ENCODE measurements at places on chromosomes 11 and 22.

DNA sequence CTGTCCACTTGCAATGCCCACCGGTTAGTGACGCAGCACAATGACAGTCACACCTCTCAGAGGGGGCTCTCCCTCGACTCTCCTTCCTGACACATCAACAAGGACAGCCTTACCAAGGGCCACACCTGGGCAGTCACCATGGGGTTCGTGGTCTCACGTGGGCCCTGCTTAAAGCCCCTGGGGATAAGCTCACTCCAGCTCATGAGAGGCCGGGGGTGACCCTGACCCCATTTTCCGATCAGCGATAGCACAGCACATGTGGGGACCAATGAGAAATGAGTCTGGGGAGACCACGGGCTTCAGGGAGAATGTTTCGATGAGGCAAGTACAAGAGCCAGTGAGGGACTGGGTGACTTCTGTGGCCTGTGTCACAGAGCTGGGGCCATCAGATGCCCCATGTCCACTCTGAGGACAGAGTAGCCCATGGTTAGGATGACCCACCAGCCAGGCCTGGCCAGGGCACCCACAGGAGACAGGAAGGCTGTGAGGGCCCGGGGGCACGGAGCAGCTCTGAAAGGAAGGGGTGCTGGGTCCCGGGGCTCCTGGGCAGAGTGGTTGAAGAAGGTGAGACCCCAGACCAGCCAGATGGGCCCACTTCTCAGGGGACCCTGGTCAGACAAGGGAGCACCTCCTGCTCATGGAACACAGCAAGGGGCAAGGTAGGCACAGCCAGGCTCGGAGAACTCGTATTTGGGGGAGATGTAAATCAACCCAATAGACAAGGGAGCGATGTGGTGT lies 128.8 kb downstream of the MED15 start:
- DNase-seq = no peak

- no peak for DNase-seq
Measured at GRCh38 chr11:82671451-82671850, 62.2 kb downstream of the FAM181B start.

GRCh38 chr11:106463796-106464201 lies 386.3 kb downstream of the AASDHPPT start:
- DNase-seq = peak; percentile 67

DNA sequence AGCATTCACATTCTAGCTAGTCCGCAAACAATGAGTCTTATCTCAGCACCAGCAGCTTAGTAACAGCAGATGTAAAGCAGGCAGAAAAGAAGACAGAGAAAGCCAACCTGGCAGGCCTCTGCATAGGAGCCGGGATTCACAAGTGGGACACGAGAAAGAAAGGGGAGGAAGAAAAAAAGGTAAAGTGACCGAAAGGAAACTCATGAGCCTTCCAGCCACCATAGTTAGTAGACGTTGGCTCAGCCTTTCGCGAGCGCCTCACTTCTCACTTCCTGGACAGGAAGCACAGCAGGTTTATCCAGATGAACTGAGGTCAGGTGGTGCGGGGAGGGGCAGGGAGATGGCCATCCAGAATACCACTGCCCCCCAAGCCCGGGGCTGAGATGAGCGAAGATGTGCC lies 19.7 kb upstream of the KAT5 start:
- DNase-seq = no peak

GRCh38 chr11:128179039-128179438 lies 408.3 kb downstream of the ETS1 start:
- DNase-seq = no peak

DNA sequence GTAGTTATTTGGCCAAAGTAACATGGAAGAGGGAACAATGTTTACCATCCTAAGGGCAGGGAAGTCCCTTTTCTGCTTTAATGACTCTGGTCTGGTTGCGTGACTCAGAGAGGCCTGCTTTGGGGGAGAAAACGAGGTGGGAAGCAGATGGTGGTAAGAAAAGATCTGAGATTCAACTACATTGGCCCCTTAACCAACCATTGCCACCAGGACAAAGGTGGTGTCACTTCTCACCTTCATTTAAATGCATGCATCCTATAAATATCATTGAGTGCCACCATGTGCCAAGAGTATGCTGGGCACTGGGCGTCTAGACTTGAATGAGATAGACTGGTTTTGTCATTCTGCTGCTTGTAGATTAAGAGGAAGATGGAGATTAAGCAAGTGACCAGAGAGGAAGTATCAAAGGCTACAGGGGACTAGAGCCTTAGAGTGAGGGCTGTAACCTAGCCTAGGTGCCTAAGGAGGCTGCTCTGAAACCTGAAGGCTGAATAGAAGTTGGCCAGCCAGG lies 3.6 kb upstream of the SORL1 start:
- no peak for DNase-seq

DNA sequence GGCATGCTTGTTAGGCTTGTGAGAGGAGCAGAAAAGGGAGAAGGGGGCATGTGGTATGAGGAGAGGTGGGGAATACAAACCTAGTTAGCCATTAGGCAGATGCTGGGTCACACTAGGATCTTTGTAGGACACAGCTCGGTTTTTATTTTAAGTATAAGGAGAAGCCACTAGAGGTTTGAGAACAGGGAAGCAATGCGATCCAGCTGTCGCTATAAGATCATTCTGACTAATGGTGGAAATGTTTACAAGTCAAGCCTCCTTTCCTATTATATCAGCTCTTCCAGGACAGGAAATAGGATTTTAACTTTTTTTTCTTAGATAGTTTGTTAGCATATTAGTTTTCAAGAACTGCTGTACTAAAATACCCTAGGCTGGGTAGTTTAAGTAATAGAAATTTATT lies 609.9 kb downstream of the INSC start:
- DNase-seq = no peak

- DNase-seq = no peak
Measured at GRCh38 chr22:17712441-17712840, 61.8 kb downstream of the BID start.

- no peak for DNase-seq
Measured at GRCh38 chr11:126833065-126833464, 167.5 kb downstream of the KIRREL3 start.

DNA sequence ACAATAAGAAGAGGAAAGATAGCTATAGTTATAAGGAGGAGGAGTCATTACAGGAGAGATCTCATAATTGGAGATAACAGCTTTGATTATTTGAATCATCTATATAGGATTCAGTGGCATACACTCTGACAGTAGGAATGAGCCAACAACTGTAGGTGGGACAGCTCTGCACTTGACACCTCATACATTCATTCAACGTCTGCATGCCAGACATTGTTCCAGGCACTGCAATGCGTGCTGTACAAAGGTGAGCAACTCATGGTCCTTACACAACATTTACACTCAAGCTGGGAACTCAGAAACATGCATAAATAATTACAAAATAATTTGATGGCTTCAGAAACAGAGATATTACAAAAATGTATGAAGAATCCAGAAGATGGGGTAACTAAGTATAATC lies 154.3 kb downstream of the MSANTD4 start:
- peak; percentile 2 for DNase-seq

DNA sequence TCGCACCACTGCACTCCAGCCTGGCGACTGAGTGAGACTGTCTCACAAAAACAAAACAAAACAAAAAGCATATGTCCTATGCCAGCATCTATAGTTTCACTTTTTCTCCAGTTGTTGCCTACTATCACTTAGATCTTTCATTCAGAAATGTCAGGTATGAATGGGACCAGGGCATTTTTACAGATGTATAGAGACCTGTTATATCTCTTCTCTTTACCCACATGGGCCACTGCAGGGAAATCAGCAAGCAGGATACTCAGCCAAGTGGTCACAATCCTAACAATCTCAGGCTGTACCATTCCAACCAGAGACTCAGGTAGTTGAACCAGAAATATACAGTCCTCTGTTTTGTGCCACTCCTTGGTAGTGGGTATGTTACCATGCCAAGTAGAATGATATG lies 16.0 kb upstream of the SREBF2 start:
- DNase-seq = no peak

DNA sequence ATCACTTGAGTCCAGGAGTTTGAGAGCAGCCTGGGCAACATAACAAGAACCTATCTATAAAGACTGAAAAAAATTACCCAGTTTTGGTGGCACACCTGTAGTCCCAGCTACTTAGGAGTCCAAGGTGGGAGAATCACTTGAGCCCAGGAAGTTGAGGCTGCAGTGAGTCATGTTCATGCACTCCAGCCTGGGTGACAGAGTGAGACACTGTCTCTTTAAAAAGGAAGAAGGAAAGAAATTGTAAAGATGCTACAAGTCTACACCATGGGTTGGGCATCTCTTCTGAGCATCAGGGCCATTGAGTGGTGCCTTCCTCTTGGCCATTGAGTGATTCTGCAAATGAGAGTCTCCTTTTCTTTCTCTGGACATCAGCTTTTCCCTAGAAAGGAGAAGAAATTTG lies 15.7 kb upstream of the MTMR3 start:
- DNase-seq = no peak

DNA sequence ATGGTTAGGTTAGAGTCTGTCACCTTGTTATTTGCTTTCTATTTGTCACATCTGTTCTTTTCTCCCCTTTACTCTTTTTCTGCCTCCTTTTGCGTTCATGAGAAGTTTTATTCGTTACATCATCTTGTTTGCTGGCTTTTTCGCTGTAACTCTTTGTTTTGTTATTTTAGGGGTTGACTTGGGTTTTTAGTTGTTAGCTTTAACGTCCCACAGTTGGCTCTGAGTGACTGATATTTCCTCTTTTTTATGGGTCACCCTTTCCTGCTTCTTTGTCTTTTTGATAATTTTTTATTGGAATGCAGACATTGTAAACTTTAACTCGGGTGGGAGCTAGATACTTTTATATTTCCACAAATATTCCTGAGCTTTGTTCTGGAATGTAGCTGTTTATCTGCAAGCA lies 13.3 kb upstream of the TNNT3 start:
- no peak for DNase-seq

DNA sequence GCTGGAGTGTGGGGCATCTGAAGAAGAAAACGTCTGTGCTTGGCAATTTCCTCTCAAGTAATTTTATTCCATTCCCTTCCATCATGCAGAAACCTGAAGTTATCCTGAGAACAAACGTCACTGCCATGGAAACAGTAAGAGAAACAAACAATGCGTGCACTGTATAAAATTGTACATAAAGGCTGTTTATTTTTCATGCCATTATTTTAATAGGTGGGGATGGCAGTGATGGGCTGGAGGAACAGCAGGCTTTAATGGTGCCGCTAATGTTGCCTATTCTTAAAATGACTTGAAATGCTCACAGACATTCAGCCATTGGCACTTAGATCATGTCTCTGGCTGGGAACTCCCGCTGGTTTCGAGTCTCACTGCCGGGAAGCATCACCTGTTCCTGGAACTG lies 7.5 kb upstream of the SEZ6L start:
- DNase-seq = no peak

DNA sequence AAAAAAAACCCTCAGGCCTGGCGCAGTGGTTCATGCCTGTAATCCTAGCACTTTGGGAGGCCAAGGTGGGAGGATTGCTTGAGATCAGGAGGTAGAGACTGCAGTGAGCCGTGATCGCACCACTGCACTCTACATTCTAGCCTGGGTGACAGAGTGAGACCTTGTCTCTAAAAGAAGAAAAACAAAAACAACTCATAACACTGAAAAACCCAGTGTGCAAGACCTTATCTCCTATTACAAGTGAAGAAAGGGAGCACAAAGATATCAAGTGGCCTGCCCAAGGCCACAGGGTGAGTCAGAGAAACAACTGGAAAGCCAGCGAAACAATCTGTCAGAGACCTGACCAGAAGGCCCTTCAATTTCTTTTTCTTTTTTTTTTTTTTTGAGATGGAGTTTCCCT lies 2.5 kb downstream of the TXN2 start:
- DNase-seq = no peak

DNA sequence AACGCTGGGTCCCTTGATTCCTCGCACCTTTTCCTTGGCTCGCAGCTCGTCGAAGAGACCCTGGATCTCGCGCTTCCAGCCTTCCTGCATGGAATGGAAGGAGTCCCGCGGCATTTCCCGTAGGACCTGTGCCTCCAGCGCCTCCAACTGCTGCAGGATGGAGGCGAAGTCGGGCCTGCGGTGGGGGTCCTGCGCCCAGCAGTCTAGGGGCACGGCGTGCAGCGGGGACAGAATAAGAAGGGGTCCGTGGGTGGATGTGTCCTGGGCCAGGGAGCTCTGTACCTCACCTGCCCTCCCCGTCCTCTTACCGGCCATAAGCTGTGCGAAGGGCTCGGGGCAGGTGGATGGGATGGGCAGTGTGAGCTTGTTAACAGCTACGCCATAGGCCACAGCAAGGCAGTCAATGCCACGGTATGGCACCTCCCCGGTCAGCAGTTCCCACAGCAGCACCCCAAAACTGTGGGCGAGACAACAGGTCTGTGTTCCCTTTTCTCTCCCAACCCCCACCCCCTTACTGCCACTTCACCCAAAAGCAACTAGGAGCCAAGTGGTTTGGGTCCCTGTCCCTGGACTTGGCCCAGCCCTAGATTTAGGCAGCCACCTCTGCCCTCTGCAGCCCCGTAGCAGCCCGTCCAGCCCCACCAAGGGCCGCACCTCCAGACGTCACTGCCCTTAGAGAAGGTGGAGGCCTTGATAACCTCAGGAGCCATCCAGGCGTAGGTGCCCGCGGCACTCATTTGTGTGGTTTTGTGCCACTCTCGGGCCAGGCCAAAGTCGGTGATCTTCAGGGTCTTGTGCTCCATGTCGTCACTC lies 6.2 kb downstream of the MAP3K11 start:
- DNase-seq = no peak

- DNase-seq = no peak
Measured at GRCh38 chr11:118849825-118850224, 33.9 kb upstream of the CXCR5 start.

- DNase-seq = peak; percentile 85
Measured at GRCh38 chr11:96263238-96263763, 79.7 kb downstream of the MAML2 start.

DNA sequence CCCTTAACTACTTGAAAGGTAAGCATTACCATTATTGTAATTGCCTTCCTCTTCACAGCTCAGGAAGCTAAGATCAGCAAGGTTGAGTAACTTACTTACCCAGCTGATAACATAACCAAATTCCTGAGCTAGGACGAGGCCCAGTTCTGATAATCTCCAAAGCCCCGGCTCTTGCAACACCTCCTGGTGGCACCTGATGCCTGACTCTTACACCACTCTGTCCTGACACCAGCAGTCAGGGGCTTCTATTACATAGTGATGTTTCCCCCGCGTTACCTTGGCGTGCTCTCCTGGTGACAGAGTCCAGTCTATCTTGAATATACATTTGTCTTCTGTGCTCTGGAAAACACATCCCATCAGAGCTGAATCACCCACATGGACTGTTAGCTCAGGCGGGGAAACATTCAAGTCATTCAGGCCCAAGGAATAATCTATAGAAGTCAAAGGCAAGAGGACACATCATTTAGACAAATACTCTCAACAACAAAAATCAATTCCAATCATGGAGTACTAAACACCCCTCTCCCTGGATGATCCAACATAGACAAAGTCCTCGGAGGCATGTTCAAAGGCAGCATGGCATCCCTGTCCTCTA lies 12.6 kb downstream of the JAML start:
- DNase-seq = no peak
